Activated CD4-positive, alpha-beta T cell treated with anti-CD3 and anti-CD28 coated beads, Interleukin-2, amount 10 ng/mL, durations not matched to agents 7 days and 5 days (primary cell): ENCODE measurements at places on chromosomes 2 and 18. TPM values are rescaled to one million over a fixed set of nuclear protein-coding genes. Genes with fewer than 3 reads are reported as not detected.
A peak's percentile ranks its signal among the peaks of the same experiment; 100 is the strongest.

DNA sequence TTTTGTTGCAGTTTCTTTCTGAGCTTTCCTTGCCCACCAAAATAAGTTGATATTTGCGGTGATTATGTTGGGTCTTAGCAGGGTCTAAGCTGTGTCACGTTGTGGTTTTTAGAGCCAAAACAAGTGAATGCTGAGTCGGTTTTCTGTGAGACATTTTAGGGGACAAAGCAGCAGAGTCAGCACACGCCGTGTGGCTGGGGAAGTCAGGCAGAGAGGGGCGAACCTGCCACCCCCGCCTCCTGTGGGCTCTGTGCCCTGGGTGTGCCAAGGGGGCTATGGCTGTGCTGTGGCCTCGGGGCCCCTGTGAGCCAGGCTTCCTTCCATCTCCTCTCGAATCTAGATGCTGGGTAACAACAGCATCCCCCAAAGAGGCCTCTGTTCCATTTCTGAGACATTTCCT lies 30.8 kb upstream of the TMEM87B start:
- DNase-seq, result no peak

DNA sequence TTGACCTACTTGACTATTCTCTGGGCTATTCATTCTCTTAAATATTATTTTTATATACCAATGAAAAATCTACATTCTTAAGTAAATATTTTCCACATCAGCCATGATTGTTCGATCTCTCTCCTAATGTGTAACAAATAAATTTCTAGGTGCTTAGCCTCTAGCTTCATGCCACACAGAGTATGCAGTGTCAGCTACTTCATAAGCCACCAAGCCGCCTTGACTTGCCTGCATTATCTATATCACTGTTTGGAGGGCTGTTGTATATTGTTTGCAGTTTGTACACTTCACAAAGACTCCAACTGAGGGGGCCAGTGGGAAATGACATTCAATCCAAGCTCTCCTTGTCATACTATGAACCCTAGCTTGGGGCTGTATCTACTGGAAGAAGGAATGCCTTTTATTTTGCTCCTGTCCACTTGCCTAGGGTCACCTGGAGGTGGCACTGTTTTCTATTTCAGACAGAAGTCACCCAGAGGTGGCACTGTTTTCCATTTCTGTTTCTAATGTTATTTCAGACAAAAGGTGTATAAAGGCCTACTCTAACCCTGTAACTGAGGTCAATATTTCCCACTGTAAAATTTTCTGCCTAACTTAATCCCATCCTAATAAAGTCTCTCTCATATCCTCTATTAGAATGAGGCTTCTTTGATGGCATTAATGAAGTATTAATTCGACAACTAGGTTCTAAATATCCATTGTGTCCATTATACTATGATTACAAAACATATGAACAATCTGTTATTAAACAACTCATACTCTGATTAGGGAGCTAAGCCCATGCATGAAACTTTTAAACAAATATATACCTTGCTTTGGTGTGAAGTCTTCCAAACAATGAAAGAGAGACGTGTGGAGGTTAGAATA lies 36.4 kb downstream of the COL5A2 start:
- DNase-seq, result peak; percentile 63

DNA sequence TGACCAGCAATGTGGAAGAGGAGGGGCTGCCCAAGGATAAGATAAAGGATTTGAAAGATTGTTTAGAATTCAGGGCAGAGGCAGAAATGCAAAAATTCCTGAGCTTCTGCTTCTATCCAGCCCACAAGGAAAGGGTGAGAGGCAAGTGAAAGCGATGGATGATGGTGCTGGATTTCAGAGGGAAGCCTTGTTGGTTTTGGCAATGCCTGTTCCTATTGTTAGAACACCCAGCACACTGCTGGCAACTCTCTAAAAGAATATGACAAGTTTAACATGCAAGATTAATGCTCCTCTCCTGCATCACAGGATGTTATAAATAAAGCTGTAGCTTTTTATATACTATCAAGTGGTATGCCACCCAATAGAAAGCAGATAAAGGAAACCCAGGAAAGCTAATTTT lies 92.6 kb downstream of the ZNF385B start:
- no peak for DNase-seq

DNA sequence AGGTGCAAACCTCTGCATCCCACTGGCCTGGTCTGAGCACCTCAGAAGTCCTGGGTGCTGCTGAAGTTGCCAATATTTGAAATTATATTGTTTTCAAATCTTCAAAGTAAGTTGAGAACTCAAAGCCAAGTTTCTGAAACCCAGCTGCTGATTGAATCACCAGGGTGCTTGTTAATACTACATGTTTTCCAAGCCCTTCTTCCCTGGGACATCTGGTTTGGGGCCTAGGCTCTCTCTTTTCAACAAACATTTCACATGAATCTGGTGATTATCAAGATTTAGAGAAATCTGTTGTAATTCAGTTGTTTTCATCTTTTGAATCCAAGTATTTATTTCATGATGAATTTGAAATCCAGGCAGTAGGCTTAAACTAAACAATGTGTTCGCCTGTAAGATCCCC lies 24.4 kb downstream of the MLPH start:
- DNase-seq, result no peak

- no peak for DNase-seq
These were observed 65.8 kb downstream of the RTP5 start for GRCh38 chr2:241935314-241935713.

GRCh38 chr18:78736015-78736690 lies 243.5 kb upstream of the SALL3 start:
- DNase-seq, result no peak

DNA sequence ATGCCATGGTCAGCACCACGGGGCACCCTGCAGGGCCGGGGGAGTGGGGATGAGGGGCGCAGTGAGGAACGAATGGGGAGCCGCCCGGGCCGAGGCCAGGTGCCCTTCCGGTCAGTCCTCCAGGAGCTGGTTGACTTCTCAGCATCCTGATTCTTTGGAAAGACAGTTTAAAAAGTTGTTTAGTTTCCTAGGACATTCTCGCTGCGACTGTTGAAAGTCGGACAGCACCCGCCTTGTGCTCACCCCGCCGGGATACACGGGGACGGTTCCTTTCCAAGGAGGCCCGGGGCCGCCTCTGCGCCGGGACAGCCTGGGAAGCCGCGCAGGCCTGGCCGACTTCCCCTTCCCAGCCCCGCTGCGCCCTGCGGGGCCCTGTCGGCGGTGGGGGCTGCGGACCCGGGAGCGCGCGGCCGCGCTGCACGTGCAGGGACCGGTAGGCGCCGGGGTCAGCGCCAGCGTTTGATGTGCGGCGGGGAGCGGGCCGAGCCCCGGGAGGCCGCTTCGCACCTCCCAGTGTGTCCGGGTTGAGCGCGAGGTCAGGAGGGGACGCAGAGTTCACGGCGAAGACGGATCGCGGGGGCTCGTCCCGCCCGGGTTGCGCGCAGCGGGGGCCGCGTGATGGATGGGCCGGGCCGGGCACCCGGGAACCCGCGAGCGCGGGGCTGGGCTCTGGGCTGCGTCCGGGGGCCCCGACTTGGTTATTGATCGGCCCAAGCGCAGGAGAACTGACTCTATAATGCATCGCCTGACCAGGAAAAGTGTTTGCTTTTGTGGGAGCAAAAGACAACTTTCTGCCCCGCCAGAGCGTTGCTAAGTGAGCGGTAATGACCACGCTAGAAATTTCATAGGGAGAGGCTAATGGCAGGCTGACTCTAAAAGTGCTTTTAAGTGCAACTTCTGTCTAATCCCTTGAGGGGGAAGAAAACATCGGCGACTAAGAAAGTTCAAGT lies 28.0 kb upstream of the SMIM21 start:
- no peak for DNase-seq

DNA sequence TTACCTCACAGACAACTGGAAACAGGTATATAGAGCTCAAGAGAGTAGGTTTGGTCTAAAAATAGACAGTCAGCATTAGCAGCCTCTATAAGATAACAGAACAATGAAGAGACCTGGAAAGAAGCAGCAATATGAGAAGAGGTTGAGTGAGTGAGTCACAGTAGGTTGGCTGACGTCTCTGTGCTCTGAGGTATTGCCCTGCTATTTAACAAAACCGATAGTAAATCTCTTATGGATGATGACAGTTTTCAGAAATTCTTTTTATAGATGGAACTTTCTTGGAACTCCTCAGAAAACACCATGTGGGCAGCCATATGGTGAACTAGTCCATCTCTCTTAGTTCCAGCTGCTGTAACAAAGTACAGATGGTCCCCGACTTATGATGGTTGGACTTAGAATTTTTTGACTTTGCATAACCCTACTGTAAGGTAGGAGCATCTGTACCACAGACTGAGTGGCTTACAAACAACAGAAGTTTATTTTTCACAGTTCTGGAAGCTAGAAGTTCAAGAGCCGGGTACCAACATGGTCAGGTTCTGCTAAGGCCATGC lies 123.5 kb downstream of the MBD2 start:
- no peak for DNase-seq

- DNase-seq, result no peak
These were observed at the start of gene CELF4 for GRCh38 chr18:37565101-37565976. CELF4 (minus strand) TSS chr18:37565798.

- peak; percentile 32 for DNase-seq
These were observed 542 bp upstream of the CNNM3 start for GRCh38 chr2:96815326-96816126.

GRCh38 chr2:22497789-22498188 lies 887.2 kb upstream of the KLHL29 start:
- DNase-seq, result no peak

DNA sequence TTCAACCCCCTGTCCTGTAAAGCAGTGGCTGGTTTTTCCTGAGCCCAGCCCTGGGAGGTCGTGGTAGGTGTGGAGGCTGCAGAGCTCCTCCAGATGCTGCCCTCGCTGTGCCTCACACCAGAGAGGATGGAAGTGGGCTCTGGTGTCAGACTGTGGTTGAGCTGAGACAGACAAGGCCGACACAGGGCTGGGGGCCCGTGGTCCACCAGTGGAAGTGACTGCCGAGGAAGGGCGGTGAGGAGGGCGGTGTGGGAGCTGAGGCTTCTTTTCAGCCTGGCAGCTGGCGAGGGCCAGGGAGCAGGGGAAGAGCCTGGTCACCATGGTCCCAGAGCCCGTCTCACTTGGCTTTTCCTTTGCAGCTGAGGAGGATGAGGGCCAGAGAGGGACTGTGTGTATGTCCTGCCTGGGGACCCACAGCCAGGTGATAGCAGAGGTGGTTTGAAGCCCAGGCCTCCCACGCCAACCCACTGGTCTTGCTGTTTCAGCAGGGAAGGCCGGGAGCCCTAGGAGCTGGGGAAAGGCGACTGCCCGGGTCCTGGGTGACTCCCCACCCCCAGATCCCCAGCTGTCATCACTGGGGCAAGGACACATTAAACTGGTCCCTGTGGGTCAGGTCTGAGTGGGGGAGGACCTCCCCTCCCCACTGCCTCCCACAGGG lies 8.5 kb downstream of the SFTPB start:
- no peak for DNase-seq

GRCh38 chr2:222823183-222823930 lies 37.5 kb upstream of the ACSL3 start:
- DNase-seq, result no peak

GRCh38 chr2:191048073-191048472 lies 34.1 kb upstream of the STAT1 start:
- no peak for DNase-seq

DNA sequence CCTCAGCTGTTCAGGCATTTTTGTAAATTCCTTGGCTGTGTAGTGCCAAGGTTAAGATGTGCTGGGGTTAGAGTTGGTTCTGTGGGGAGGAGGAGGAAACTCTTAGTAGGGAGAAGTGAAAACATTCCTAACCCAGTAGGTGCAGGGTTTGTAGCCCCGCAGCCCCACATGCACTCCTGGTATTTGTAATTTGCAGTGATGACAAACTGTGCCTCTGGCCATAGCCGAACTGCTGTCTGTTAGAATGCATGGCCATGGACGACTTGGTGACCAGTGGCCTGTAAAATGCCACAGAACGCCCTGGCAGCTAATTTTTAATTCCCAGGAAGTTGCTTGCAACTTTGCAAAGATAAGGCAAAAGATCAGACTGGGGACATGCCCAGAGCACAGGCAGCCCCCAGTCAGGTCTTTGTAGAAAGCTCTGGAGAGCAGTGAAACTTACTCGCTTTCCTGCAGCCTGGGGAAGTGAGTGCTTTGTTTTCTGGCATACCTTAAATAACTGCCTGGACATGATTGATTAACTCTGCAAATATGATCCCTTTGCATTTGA lies 38.4 kb downstream of the LYPD6B start:
- no peak for DNase-seq

DNA sequence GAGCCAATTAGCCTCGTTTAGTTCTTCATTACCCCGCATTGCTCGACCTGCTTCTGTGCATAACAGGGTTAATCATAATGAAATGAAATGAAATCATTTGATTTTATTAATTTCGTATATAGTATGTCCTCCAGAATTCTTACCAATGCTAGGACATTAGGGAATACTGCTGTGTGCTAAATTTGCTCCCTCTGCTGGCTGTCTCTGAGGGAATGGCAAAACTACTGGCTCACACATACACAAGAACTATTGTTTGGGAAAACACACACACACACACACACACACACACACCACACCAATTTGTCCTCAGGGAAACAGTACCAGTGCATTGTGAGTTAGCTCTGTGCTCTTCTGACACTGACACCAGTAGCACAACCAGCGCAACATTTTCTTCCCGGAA lies 273.3 kb upstream of the TCF4 start:
- no peak for DNase-seq

DNA sequence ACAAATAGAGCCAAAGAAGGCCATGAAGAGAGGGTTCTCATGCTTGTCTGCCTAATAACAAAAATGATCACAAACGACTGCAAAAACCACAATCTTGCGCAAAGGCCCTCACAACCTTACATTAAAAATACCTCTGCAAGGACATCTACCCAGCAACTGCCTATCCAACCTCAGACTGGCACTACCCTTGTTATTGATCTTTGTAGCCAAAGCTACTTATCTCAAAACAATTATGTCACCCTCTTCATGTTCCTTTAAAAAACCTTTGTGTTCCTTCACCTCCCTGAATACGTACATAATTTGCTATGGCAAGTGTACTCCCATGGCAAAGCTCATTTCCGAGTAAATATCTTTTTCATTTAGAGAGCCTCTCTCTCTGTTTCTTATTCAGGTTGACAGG lies 44.1 kb downstream of the TMEM163 start:
- DNase-seq, result no peak

- DNase-seq, result no peak
These were observed 155.8 kb upstream of the ZEB2 start for GRCh38 chr2:144675731-144676130.

DNA sequence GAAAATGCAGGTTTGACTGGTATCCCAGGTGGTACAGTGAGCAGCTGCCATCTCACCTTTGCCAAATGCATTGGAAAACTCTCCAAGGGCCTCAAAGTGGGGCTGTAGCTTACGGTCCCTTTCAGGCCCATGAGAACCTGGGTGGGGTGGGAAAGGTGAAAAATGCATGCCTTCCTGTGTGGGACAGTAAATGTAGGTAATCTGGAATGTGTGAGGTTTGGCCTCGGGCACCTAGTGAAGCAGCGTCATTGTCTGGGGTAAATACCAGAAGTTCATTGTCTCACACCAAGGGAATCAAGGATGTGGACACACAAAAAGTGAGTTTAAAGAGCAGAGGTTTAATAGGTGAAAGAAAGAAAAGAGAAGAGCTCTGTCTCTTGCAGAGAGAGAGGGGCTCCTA lies 36.6 kb downstream of the TIMM21 start:
- no peak for DNase-seq

The CHRNA1 gene
- total RNA-seq, result not detected

The RTKN gene
- total RNA-seq, result 0.82 TPM

The LRRTM4 gene
- total RNA-seq, result not detected

The TPRKB gene
- 39.5 TPM for total RNA-seq

The ALK gene
- total RNA-seq, result not detected

The UGP2 gene
- total RNA-seq, result 140 TPM

The SMYD1 gene
- total RNA-seq, result not detected

The RAX gene
- total RNA-seq, result not detected

The ADRA2B gene
- not detected for total RNA-seq

The CIB4 gene
- total RNA-seq, result not detected

The NYAP2 gene
- total RNA-seq, result not detected

The EMX1 gene
- not detected for total RNA-seq

The SERPINB8 gene
- total RNA-seq, result 6.1 TPM

The LIPT1 gene
- 9.9 TPM for total RNA-seq

The AQP4 gene
- total RNA-seq, result not detected
